ENCODE measurements at places on chromosomes 2 and 18.
A peak's percentile ranks its signal among the peaks of the same experiment; 100 is the strongest.

DNA sequence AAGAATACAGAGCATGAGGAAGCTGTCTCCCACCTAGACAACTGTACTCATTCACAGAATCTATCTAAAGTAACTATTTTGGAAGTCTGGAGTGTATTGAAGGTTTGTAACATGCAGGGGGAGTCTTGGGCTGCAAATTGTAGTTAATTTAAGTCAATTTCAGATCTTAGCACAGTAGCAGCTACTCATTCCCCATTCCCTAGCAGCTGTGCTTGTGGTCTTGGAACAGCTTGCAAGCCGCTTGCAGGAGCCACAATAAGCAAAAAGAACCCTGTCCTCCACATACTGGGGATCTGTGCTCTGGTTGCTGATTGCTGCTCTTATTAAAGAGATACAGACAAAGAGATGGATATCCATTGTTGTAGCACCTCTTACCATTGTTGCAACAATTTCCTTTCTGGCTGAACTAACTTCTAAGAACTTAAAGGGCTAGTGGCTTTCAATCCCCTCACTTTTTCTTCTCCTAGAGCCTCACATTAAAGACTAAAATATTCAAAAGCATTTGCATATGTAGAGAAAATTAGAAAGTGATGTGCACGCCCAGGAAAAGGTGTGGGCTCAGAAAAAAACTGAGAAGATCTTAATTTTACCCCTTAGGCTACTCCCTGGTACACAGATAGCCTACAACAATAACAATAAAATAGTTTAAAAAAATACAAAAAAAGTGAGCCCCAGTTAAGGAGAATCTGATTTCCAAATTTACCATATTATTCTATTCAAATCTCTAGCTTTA lies 1775.1 kb upstream of the PIK3C3 start:
- no peak for DNase-seq

DNA sequence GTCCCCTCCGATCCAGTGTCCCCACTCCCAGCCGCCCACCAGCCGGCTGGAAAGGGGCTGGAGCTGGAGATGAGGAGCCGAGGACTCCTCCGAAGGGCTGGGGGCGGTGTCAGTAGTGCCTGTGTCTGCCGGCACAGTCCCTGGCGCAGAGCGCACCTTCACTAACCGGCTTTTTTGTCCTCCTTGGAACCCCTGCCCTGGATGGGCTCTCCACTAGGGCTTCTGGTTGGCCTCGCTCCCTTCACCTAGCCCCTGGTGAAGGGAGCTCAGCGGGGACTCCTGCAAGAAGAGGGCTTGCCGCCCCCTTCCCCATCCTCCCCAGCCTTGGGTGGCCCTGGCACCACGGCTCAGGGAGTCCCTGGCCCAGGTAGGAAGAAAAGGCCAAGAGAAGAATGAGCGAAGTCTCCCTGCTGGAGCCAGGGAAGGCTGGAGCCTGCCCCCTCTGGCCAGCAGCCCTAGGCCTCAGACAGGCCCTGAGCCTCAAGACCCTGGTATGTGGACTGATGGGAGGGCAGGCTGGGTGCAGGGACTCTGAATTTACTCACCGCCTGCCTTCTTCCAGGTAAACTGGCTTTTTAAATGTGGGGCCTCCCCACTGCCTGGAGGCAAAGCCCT lies 570 bp upstream of the ECEL1 start:
- DNase-seq, result no peak

DNA sequence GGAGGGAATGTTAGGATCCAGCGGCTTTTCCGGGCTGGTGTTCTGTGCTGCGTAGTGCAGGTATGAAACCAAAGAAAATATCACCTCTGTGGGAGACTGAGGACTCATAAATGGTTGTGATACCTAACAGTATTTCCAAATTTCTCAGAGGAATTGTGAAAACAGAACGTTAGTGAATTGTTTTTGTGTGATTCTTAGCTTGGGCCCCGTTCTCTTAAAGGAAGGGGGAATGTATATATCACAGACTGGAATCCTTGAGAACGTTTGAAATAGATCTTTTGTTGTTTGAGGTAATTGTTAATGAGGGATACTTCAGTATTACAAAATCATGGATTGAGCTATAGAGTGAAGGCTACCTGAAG lies 834 bp downstream of the ZNF638 start:
- no peak for DNase-seq

- DNase-seq, result no peak
Observed at GRCh38 chr2:108916796-108917421, 72.1 kb downstream of the EDAR start.

- DNase-seq, result peak; percentile 8
Observed at GRCh38 chr18:34493566-34494358, 216.3 kb upstream of the DTNA start.

GRCh38 chr2:19609266-19609665 lies 250.8 kb upstream of the OSR1 start:
- no peak for DNase-seq

- no peak for DNase-seq
Observed at GRCh38 chr2:110105608-110106467, 9.8 kb downstream of the MALL start.

DNA sequence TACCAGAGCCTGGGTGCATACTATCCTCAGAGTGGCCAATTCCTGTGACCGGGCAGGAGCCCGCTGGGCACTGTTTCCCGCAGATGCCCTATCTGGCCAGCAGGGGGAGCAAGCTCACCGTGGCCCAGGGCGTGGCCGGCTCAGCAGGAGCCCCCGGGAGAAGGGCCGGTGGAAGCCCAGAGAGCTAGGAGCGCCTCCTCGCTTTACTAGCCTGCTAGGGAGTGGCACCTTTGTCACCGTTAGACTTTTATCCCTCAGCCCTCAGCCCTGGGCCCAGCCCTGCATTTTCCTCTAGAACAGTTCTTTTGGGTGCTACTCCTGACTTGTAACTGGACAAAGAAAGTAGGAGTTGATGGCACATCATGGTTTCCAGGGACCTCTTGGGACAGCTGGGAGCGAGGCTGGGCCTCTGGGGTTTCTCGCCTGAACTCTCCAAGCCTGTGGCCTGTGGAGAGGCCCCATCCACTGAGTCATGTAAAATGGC lies 24.0 kb downstream of the TMEM177 start:
- DNase-seq, result no peak

DNA sequence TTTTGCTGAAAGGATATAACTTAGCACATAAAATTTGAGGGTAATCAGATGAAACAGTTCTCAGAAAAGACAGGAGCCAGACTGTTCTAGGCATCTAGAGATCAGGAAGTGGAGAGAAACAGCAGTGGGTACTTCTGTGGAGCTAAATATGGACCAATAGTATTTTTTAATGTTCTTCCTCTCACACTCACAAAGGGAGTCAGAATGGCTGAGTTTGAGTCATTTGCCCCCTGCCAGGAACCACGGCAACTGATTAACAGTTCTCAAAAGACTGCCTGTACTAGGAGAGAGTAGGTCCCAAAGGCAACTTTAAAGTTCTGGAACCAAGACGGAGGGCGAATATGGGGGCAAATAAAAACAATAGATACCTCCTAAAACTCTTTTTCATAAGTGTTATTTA lies 107.5 kb downstream of the GULP1 start:
- DNase-seq, result no peak

GRCh38 chr2:220821683-220822082 lies 750.4 kb downstream of the EPHA4 start:
- DNase-seq, result no peak

GRCh38 chr2:16686641-16687040 lies 21.0 kb upstream of the CYRIA start:
- no peak for DNase-seq

- no peak for DNase-seq
Observed at GRCh38 chr2:19461504-19462255, 103.3 kb upstream of the OSR1 start.

- DNase-seq, result no peak
Observed at GRCh38 chr2:237464757-237465391, 22.2 kb upstream of the MLPH start.

GRCh38 chr2:126811101-126811500 lies 87.6 kb upstream of the TEX51 start:
- DNase-seq, result no peak

GRCh38 chr2:151336863-151337371 lies 20.5 kb upstream of the TNFAIP6 start:
- DNase-seq, result no peak

DNA sequence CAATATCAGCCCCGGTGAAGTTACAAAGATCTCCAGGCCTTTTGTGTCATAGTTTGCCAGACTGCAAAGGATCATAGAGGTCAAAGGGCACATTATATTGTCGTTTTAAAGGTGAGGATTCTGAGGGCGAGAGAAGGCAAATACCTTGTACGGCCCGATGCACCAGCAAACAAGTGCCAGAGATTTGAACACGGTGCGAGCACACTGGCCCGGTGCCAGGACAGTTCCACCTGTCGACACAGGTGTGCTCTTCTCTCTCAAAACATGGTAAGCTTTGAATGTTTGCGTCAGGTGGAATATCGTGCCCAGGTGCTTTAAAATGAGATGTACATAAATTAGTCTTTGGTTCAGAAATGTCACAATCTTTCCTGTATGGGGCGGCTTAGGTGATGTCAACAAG lies 776.1 kb upstream of the ID2 start:
- DNase-seq, result peak; percentile 15

DNA sequence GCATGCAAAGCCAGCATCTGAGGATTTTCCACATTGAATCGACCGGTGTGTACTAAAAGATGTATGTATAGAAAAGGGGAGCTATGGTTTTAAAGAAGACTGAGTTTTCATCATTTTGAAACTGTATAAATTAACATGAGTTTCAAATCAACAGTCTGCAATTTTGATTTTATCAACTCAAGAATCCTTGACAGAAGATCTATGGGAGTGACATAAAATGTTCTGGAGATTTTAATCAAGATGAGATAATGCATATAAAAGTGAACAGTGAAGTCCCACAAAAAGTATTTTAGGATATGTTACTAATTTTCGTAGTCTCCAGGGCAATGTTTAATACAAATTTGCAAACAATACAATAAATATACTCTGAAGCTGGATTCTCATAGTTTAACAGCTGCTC lies 24.0 kb upstream of the CERS6 start:
- DNase-seq, result no peak

GRCh38 chr18:7158216-7158615 lies 40.6 kb upstream of the LAMA1 start:
- DNase-seq, result no peak

DNA sequence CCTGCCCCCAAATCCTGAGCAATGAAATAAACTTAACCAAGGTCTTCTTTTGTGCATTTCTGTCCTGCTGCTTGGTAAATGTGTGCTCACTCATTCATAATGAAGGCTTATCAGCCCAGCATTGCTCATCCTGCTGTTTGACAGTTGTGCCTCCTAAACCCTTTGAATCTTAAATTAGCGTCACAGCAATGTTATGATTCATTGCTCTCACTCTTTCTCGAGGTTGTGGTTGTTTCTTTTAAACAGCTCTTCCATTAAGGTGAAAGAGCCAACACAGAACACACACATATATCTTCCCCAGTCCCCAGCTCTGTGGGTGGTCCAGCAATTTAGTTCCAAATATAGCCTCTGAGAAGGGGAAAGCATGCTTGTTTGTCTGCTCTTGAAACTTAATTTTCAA lies 84.0 kb downstream of the EVA1A start:
- DNase-seq, result no peak

DNA sequence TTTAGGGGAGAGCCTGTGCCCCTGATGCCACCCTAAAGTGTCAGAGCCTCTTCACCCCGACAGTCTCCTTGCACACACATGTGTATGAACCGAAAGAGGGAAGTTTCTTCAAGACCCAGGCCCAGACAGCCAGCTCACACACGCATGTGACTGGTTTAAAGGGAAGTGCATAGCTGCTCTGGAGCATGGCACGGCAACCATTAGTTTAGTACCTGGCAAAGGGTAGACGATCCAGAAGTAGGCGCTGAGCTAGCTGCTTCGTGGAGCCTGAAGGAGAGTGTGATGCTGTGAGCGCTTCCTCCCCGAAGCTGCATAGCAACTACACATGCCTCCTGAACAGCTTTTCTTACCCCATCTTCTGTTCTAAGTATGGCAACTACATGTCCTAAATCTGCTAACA lies 91.7 kb downstream of the ZCCHC2 start:
- DNase-seq, result no peak

DNA sequence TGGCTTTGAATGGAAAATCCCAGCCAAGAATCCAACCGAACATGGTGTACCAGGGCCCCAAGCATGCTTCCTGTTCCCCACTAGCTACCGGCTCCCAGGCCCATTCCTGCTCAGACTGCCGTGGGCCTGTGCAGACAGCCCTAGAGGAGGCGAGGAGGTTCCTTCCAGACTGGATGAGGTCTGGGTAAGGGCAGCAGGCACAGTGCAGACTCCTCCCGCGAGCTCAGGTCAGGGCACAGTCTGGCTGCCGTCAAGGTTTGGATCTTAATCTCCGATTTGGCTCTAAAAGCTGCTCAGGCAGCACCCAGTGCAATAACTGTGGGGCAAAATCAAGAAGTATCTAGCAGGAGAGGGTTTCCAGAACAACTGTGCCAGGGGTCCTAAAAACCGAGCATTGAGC lies 19.3 kb upstream of the TTR start:
- no peak for DNase-seq

- no peak for DNase-seq
Observed at GRCh38 chr18:70219688-70220087, 14.2 kb upstream of the RTTN start.

GRCh38 chr2:238865015-238865719 lies 17.3 kb downstream of the TWIST2 start:
- no peak for DNase-seq

GRCh38 chr2:231923010-231923344 lies 3.2 kb downstream of the NPPC start:
- no peak for DNase-seq

DNA sequence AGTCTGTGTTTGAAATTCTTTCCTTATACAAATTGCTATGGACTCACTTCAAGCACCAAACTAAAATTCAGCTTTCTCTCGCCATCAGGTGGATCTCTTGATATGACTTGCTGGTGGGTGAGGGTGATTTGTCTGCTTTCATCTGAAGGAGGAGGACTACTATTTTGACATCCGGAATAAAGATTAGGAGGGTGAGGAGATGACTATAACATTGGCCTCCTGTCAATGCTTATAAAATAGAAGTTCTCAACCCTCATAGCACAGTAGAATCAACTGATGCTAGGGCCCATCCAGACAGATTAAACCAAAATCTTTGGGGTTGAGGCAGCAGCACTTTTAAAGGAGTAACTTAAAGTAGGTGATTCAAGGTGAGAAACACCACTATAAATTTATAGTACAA lies 120.4 kb upstream of the DNAJC10 start:
- DNase-seq, result no peak

- DNase-seq, result no peak
Observed at GRCh38 chr2:193907561-193907960, 1712.8 kb upstream of the TMEFF2 start.
